Fibroblast of skin of left biceps (primary cell): ENCODE measurements at places on chromosomes 1 and 21.

GRCh38 chr1:202689082-202689481 is 21.2 kb downstream of the SYT2 start:
- no peak for DNase-seq

DNA sequence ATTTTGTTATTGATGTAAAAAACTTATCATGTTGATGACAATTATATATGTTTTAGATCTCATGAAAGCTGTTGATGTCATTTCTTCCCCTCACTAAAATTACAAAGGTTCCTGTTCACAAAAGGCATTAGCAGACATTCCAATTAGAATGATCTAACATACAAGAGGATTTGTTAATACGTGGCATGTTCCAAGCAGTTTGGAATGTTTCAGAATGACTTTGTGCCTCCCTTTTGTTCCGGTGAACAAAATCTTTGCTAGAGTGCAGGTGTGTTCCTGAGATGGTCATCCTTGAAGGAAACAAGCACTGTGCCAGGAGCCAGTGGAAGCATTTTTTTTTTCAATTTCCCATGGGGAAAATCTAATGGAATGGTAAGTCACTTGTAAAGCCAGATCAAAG is 108.0 kb upstream of the KCTD3 start:
- no peak for DNase-seq

DNA sequence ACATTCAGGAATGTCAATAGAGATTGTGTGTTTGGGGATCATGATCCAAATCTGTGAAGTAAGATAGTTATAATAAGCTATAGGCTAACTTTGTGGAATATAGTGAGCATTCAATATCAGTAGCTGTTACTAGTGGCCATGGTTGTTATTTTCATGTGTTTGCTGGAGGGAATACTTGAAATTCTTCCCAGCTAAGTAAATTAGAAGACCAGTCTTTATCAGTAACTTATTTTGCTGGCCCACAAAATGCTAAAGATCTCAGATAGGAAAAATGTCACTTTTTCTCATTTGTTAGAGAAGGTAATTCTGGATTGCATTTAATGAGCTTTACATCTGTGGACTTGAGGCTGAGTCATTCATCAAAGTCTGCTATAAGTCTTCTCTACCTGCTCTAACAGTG is 156.1 kb upstream of the LRRC7 start:
- DNase-seq, result no peak

DNA sequence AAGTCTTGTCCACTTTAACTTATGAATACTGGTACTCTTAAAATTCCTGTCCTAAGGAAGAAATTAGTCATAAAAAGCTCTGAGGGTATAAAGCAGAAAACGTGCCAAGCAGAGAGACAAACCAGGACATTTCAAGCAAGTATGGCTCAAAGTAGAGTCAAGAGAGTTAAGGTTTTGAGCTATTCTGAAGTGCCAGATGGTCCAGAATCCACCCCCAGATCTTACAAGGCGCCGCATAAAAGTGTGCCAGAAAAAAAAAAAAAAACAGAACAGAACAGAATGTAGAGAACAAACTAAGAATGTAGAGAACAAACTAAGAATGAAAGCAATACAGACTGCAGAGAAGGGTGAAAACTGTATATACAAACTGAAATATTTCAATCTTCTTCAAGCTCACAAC is 12.5 kb downstream of the EPS15 start:
- DNase-seq, result peak; percentile 52

GRCh38 chr1:66335859-66336640 is 197.9 kb upstream of the SGIP1 start:
- no peak for DNase-seq

DNA sequence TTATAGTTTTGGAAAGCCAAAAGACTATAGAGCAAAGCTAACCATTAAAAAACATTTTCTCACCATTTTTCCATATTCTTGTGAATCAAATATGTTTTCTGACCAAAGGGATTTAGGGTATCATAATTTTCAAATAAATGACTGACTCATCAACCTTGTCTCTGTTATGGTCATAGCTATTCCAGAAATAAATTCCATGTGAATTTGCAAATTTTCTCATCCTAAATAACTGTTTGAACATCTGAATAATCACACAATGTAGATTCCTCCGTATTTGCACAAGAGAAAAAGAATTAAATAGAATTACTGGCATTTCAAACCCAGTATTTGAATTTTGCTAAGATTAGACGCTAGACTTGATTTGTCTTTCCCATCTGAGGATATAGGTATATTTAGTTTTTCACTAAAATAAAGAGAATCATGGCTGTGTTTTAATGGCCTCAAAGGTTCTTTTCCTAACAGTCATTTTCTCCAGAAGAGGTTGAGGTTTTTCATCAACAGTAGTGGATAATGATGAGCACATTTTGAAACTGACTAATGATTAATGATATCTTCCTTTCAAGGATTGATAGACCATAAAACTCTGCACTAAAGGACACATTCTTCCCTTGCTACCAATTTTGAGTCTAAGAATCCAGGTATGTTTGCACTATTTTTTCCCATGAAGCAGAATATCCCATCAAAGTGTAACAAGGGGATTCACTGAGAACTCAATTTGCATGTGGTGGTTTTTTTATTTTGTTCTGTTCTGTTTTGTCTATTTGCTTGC is 9.5 kb upstream of the DUSP23 start:
- no peak for DNase-seq

- no peak for DNase-seq
Measured at GRCh38 chr1:43304314-43304681, 3.5 kb downstream of the TIE1 start.

GRCh38 chr1:16967095-16967575 is 13.3 kb downstream of the MFAP2 start:
- DNase-seq, result peak; percentile 74

GRCh38 chr1:3858231-3858981 is 1.1 kb downstream of the DFFB start:
- no peak for DNase-seq

DNA sequence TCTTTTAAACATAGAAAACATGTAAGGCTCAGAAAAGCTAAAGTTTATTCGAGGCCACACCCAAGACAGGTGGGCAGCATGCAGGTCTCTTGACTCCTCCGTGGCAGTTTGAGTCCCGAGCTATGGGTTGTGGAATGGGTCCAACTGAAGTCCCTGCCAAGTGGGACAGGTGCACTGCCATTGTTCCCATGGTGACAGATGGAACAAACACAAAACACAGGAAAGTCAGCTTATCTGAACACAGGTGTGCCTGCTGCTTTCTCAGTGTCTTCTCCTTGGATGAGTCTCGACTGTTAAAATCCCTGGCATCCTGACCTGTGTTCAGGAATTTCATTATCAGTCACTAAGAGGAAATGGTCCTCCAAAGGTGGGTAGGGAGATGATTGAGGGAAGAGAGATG is 99.0 kb upstream of the RAB4A start:
- no peak for DNase-seq

GRCh38 chr1:8862528-8862927 is 16.0 kb downstream of the ENO1 start:
- no peak for DNase-seq

- no peak for DNase-seq
Measured at GRCh38 chr1:26848941-26849774, 13.8 kb upstream of the SFN start.

DNA sequence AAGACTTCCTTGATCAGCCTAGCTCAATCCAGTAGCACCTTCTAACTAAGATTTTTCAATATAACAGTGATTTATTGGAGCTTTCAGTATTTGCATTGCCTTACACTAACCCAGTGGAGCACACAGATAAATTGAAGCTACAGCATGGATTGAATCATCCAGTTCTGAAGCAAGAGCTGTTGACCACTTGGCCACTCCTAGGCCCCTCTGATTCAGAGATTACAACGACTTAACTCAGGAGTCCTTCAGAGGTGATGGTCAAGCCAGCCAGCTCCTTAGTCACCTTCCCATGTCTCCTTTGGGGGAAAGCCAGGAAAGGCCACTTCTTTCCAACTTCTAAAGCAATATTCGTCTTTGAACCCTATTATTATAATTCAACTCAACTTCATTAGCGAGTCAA is 151.8 kb downstream of the TENT5C start:
- DNase-seq, result no peak

DNA sequence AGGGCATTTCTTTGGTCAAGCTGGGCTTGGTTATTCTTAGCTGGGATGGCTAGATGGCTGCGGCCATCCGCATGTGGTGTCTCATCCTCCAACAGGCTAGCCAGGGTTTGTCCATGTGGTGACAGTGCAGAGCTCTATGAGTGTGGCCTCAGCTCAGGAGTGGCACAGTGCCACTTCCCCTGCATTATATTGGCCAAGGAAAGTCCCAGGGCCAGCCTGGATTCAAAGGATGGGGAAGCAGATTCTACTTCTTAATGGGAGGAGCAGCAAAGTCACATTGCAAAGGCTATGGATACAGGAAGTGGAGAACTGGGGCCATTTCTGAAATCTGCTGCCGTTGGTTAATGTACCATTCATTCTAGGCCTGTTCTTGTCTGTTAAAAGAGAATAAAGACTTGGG is 34.4 kb downstream of the STUM start:
- no peak for DNase-seq

DNA sequence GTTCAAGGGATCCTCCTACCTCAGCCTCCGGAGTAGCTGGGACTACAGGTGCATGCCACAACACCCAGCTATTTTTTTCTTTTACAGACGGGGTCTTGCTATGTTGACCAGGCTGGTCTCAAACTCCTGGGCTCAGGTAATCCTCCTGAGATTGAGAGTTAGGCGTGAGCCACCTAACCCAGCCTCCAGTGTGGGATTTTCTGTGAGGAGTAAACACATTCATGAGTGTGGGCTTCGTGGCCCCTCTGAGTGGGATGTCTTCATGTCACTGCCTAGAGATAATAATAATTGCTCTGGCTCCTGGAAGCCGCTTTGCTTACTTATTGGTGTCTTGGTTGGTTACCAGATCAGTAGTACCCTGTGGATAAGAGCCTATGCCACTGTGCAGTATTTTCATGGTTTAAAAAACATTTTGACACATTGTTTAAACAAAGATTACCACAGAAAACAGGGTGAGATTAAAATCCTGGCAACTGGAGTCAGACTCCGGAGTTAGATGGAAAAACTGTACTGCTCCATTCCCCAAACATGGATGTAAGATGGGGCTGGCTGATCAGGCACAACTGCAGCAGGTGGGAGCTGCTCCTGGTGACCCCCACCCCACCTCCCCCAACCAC is 159.1 kb upstream of the RAB4A start:
- no peak for DNase-seq

DNA sequence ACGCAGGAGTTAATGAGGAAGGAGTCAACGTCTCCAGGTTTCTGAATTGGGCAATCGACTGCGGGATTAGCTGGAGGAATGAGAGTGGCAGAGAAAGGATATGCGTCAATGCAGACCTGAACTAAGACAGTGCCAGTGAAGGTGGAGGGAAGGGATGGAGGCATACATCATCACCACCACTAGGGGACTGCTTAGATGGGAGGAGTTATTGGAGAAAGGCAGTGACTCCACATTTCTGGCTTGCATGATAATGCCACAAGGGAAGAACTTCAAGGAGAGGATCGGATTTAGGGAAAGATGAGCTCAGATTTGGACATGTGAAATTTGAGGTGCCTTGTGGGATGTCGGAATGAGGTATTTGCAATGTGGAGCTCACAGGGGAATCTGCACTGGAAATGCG is 17.5 kb downstream of the VASH2 start:
- DNase-seq, result peak; percentile 45

DNA sequence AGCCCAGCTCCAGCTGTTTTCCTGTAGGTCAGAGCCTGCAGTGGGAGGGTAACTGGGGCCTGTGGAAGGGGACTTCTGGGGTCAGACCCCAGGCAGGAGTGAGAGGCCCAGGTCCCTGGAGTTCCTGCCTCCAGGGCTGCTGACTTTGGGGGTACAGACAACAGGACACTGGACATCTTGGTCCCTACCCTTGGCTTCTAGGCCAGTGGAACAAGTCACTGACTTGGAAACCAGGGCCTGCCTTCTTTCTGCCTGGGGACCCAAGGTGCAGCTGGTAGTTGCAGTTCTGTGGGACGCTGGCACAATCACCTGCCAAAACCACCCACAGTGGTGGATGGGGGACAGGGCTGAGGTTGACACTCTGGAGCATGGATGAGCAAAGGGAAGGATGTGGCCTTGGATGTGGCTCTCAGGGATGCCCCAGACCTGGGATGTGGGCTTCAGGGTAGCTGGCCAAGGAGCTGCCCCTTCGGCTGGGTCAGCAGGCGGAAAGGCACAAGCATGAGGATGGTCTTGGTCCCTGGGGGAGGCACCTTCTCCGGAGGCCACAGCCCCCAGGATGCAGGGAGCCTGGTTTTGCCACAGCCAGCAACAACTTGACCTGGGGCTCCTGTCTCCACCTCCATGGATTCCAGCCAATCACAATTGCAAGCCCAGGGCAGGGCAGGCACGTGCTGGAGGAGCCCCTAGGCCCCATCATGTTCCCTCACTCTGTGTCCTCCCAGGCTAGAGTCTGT is 5.8 kb downstream of the JMJD4 start:
- no peak for DNase-seq

DNA sequence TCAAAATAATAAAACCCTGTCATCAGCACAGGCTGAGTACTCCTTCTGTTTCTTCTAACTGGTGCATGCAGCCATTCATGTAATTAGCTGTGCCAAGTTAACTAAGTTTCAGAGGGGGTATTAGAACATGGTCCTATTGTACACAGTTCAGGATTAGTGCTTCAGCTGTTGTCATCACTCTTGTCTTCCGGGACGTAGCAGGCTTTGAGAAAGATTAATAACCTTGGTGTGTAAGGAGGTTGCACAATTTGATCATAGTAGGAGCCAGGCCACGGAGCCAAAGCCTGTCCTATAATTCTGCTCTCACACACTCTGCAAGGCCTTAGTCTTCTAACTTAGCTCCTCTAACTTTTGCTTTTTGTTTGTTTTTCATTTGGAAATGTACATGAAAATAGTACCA is 44.7 kb downstream of the PTGFRN start:
- DNase-seq, result no peak

DNA sequence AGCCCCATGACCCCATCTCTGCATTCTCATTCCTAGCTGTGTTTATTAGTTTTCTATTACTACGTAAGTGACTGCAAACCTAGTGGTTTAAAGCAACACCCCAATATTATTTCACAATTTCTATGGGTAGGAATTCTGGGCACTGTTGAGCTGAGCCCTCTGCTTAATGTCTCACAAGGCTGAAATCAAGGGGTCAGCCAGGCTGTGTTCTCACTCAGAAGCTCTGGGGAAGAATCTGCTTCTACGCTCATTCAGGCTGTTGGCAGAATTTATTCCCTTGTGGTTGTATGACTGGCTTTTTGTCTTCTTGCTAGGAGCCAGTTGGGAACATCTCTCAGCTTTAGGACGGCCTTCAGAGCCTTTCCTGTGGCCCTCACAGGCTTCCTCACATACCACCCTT is 181.0 kb downstream of the GIPC2 start:
- DNase-seq, result no peak

DNA sequence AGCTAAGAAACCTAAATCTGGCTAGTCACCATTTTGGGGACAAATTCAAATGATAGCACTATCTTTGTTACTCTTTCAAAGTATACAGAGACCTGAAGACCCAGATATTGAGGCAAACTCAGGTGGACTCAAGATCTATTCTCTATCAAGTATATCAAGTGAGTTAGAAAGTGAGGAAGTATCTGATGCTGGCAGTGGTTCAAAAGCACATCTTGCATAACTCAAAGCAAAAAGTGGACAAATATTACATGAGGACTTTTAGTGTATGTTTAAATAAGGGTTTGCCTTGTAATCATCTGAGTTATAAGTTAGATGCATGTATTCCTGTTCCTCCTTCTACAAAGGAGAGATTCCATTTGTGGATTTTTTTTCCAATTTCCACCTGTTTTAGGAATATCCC is 338.4 kb downstream of the DISC1 start:
- DNase-seq, result no peak
